Endodermal cell (in vitro differentiated cells): ENCODE measurements at places on chromosomes 12 and 14. TPM values are rescaled to one million over a fixed set of nuclear protein-coding genes. Genes with fewer than 3 reads are reported as not detected.

PNP gene
- total RNA-seq: 57.0 and 59.8 TPM in 2 replicates

GLS2 gene
- total RNA-seq: 2.2 and 2.7 TPM in 2 replicates

SLC38A1 gene
- 106 and 107 TPM in 2 replicates for total RNA-seq

DNA sequence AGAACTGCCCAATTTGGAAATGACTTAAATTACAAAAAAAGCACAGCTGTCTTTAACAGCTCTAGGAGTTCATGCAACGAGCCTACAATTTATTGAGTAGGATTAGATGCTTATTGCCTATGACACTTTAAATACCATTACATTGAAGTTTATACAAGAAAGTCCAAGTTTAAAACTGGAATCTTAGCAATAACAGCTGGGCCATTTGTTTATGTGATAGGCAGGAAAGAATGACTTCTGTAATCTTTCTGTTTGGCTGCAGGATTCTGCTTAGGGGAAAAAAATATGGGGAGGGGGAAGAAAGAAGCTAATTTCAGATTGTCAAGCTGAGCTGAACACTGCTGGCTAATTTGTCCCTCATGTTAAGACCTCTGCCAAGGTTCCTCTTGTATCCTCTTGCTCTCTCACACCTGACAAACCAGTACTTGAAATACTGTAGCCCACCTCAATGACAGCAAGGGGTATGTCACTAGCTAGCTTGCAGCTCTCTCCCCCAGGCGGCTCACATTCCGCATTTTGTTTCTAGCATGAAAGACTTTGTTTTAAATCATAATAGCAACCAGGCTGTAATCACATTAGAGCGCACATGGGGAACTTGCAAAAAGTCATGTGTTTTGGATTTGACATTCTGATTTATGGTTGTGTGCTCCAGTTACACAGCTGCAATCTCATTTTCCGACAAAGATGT, 384.8 kb downstream of the BMP4 start:
- no peak for DNase-seq

DNA sequence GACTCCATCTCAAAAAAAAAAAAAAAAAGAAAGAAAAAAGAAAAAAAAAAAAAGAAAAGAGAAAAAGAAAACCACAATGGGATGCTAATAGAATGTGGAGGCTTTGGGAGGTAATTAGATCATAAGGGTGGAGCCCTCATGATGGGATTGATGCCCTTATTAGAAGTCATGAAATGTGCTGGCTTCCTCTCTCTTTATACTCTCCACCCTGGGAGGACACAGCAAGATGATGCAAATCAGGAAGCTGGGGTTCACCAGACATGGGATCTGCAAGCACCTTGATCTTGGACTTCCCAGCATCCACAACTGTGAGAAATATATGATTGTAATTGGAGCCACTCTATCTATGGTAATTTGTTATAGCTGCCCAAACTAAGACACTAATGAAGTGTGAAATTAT, 13.4 kb upstream of the DRAM1 start:
- no peak for DNase-seq

PLA2G1B gene
- not detected in 2 replicates for total RNA-seq

DNA sequence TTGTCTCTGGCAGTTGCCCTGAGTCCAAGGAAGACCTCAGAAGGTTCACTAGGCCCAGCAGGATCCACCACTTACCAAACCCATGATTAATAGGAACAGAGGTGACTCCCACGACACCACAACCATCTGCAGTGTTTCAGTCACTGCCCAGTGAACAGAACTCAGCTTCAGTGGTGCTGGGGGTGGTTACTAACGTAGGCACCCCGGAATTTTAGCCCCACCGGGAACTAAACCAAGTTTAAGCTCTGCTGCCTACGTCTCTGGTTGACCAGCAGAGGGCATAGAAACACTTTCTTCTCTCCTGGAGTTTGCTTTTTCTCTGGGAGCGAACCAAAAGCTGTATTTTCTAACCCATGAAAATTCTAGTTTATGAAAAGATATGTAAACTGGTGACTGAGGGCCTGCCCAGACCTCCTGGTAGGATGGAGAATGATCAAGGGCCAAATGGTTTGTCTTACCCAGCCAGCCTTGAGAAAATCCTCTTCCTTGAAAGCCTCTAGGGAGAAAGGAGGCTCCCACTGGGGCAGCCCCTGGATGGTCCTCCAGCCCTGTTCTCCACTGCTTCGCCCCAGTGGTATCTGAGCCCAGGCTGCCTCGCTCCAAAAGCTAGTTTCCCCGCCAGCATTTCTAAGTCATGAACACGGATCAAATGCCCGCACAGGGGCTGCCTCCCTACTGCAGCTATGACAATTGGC, 379.8 kb downstream of the DPF3 start:
- peak; percentile 61 for DNase-seq

OAS1 gene
- total RNA-seq: not detected in 3 replicates

NPAS3 gene
- 1.2 to 1.6 TPM (median 1.4 TPM) in 3 replicates for total RNA-seq

DNA sequence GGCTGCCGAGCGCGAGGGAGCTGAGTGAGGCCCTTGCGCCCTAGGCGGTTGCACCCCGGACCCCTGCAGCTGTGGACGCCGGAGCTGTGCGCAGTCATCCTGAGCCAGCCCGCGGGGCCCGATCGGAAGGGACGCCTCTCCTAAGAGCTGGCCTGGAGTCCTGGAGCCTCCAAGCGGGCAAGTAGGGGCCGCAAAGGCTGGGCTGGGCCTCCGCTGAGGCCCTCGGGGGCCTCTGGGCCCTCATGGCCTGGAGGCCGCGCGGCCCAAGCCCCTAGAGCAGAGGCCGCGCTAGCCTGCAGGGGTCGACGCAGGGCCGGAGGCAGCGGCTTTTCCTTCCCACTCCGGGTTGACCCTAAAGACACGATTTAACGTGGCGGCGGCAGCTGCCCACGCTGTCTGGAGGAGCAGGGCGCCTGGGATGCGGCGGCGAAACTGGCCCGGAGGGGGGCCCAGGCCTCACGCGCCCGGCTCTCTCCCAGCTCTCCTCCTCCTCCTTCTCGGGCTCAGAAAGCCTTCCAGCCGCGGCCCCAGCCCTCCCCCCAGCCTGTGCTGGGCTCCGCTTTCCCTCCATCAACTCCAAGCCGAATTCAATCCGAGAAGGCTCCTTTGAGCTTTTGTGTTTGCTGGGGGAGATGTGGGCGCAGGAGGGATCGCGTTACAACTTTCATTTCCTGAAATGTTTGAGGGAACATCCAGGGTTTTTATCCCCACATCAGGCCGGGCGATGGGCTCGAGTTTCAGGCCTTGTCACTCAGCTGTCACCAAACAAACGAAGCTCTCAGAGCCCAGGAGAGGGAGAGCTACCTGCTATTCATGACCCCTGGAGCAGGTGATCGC, 11.6 kb downstream of the SIX1 start:
- peak; percentile 80 for DNase-seq

DNA sequence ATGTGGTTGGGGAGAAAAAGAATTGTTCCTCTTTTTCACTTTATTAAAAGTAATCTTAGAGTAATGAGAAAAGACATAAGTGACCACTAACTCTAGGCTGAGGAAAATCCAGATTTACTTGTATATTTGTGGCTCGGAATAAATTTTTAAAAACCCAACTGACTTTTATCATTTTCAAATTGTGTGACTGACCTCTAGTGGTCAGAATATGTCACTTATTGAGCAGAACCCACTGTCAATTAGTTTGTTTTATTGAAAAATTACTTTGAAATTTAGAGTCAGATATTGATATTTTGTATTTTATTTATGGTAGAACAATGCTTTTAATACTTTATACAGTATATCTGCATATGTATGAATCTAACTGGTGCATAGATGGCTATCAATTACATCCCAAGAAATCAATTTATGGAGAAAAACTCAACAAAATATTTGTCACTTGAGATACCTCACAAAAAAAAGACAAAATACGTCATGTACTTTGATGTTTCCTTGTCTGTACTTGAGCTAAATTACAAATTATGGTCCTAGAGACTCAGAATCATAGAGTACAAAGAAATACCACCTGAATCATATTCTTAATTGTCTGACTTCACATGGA, 229.4 kb downstream of the CNTN1 start:
- no peak for DNase-seq

DNA sequence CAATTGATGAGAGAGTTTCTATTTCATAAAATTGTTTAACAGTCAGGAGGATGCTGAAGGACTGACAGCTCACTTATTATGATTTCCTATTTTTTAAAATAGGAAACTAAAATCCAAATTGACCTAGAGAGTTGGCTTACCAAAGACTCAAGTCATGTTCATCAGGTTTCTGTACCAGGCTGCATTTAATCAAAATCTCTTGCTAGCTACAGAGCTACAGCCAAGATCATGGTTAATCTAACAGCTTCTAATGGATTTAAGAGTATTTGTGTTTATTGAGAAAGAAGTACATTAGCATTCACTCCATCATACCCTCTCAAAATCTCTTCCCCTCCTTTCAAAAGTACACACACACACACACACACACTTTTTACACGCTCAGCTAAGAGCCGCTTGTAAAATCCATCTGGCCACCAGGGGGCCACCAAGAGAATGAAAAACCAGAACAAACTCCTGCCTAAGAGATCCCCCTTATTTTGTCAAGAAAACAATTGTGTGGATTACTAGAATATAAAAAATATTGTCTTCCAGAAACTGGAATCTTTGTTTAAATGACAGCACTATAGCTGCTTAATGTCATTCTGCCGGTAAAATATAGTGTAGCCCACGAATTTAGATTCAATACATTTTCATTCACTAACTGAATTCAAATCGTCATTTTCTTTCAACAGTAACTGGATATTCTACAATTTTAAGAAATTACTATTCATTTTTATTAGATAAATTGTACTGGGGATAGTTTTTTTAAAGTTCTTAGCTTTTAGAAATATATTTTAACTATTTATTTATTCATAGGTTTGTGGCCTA, 334.0 kb downstream of the BTG1 start:
- DNase-seq: peak; percentile 94

DNA sequence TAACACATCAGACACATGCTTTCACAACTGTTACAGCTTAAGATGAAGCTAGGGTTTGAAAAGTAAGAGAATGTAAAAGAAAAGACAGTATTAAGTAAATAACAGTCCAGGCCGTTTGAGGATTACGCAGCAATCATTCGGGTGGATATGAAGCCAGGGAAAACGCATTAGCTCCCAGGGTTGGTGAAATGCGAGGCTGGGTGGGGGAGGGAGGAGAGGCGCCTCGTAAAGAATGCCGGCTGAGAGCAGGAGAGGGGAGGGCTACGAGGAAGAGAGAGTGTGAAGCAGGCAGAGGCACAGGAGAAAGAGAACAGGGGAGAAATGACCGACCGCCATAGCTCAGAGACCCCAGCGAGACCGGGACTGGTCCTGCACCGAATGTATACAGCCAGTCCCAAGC, 73.0 kb downstream of the IQSEC3 start:
- peak; percentile 81 for DNase-seq

DNA sequence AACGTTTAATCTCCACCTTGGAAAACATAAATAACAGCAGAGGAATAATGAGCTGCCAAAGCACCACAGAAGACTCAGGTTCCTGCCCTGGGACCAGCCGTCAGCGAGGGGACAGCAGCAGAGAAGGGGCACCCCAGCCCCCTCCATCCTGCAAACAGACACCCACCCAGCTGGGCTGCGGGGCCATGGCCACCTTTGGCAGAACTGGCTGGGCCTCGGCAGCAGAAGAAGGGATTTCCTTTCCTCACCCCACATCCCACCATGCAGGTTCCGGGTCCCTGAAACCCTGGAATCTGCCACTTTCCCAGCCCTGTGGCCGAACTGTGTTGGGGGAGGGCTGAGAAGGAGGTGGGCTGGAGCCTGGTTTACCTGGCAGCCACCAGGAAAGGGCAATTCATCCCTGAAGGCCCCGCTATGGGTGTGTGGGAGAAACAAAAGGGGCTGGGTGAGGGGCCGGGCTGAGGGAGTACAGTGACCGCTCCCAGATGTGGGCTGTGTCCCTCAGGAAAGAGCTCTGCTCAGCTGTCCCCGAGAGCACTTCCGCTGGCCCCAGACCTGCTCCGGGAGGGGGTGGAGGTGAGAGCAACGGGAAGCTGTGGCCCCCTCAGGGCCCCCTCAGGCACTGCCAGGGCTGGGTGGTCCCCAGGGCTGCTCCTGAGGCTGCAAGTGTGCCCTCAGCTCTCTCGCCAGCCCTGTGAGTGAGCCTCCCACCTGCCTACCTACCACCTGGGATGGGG, 3.8 kb downstream of the PGF start:
- no peak for DNase-seq

GRCh38 chr12:116287842-116288301, 10.4 kb upstream of the MED13L start:
- DNase-seq: no peak

DNA sequence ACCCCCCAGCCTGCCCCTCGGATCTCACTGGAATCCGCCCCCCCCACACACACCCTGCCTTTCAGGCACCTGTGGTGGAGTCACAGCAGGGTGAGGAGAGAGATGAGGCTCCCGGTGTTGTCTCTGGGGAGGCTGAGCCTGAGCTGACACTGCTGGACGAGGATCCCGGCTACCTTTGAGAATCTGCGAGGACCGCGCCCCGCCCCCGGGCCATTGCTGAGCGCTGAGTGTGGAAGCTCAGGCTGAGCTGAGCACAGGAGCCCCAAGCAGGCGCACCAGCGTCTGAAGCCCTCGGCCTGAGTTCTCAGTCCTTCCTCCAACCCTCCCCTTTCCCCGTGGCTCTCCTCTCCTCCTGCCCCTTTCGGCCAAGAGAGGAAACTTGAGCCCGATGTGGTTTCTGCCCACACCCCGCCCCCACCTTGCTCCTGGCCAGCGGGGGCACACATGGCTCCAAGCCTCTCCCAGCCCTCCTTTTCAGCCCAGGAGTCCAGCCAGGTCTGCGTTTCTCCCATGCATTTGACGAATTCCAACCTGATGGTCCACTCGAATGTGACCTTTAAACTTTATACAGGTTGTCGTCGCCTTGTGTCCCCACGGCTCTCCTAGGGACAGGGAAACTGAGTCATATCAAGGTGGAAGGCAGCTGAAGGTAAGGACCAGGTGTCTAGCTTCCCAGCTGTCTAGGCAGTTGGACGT, at the start of gene NFE2:
Gene NFE2 (minus strand): TSS at position 284 of the 696 bp plus-strand sequence. CDS start 5,767 bp downstream, outside the sequence.
- peak; percentile 97 for DNase-seq

GRCh38 chr14:67962215-67962644, 142.7 kb downstream of the RAD51B start:
- no peak for DNase-seq

PDE6H gene
- not detected in 2 replicates for total RNA-seq

DNA sequence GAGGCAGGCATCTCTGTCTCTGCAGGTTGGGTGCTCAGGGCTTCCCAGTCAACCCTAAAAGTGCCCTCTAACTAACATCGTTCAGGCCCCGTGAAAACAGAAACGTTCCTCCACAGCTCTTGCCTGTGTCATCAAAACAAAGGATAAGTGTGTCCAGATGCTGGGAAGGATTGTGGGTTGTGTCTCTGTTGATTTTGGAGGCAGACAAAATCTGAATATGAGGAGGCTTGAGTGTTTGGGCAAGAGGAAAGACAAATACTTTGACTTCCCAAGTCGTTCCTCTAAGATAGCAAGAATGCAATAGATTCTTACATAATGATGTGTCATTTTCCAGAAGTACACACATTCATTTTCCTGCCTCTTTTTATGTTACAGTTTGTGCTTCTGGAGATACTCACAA, 52.9 kb downstream of the SERPINA3 start:
- DNase-seq: no peak

GRCh38 chr12:105920161-105920684, 218.5 kb downstream of the NUAK1 start:
- no peak for DNase-seq
